ENCODE measurements at places on chromosomes 11 and 22.

DNA sequence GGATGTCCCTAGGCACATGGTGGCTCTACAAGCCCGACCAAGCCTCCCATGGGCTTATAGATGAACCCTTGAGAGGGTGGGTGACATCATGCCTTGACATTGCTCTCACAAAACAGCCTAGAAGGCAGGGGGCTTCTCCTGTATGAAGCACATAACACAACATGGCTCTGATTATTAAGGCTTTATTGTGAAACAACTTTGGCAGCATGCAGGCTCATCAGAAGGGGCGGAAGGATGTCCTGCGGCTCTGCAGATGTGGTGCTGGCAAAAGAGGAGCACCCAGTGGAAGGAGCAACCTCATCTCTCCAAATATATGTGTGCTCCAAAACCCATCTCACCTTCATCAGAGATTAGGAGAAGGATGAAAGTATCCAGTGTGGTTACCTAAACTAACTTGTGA lies 100.4 kb downstream of the MPPED2 start:
- no peak for DNase-seq

DNA sequence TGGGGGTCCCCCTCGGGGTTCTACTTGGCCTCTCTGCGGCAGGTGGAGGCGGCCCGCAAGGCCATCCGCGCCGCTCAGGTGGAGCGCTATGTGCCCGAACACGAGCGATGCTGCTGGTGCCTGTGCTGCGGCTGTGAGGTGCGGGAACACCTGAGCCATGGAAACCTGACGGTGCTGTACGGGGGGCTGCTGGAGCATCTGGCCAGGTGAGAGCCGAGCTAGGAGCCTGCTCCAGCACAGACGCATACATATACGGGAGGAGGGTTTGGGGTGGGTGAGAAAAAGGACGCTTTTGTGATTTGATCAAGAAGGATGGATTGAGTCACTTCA lies 415 bp downstream of the CENATAC start:
- DNase-seq: no peak

DNA sequence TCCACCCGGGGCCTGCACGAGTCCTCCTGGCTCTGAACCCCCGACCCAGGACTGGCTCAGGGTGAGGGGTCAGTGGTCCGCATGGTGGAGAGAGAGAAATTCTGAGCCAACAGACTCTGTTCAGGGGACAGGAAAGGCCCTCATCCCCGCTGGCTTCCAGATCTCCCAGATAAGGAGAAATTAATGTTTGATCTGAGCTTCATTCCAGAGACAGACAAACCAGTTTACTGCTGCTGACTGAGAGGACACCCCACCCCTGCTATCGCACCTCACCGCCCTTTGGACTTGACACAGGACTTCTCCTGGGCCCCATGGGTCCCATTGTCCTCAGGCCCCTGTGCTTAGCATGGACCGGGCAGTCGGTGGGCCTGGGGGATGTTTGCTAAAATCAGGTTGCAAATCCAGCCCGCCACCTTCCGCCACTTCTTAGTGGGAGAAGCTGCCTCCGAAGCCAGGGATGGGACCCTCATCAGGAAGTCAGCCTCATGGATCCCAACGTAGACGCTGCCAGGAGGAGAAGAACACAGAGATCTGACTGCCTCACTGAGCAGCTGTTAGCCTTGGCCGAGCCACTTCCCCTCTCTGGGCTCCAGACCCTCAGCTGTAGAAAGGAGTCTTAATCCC lies 11.2 kb upstream of the UPK3A start:
- DNase-seq: no peak

GRCh38 chr11:35412285-35412684 lies 7.1 kb downstream of the SLC1A2 start:
- DNase-seq: no peak

DNA sequence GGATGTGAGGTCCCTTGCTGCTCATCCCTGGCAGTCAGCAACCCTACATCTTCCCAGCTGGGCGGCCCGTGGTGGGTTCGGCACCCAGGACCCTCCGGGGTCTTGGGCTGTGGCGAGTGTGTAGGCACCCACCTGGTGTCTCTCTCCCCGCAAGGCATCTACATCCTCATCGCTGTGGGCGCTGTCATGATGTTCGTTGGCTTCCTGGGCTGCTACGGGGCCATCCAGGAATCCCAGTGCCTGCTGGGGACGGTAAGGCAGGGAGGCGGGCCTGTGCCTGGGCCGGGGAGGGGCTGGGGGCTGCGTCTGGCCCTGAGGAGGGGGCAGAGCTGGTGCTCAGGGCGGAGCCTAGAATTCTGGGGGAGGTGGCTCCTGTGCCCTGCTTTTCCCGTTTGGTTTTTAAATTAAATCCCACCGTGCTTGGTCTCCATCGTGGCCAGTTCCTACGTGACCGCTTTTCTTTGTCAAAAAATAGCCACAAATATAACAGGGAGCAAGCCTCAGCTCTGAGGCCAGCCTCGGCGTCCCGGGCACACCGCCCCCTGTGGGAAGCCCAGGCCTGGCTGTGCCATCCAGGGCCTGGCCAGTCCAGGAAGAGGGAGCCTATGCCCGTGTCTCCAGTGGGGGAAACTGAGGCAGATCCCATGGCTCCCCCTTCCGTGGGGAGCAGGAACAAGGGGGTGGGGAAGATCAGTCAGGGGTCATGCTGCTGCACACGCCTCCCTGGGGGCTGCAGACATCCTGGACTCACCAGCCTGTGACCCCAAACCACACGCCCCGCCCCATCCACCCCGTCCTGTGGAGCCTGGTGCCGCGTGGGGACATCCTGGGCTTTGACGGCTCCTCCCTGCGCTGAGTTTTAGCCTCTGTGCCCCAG lies 6.4 kb upstream of the TSSC4 start:
- no peak for DNase-seq

DNA sequence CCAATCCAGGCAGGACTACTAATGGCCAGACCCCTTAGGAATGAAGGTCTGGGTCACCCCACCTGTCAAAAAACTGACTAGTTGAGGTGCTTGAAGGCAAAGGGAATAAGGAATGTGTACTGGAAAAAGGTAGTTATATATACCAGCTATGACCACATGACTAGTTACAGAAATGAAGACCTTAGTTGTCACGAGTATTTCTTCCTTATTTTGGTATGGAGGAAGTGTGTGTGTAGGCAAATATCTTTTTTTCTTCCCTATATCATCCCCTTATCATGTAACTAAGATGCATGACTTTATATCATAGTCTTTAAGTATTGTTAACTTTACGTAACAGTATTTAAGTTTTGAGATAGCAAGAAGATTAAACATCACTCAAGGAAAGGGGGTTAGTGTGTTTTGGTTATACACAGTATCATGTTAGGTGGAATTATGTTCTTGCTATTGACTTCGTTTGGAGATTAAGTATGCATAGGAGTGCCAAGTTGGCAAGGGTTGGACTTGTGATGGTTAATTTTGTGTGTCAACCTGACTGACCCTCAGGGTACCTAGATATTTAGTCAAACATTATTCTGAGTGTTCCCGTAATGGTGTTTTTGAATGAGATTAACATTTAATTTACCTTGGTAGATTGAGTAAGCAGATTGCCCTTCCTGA lies 38.2 kb upstream of the NARS2 start:
- DNase-seq: no peak

DNA sequence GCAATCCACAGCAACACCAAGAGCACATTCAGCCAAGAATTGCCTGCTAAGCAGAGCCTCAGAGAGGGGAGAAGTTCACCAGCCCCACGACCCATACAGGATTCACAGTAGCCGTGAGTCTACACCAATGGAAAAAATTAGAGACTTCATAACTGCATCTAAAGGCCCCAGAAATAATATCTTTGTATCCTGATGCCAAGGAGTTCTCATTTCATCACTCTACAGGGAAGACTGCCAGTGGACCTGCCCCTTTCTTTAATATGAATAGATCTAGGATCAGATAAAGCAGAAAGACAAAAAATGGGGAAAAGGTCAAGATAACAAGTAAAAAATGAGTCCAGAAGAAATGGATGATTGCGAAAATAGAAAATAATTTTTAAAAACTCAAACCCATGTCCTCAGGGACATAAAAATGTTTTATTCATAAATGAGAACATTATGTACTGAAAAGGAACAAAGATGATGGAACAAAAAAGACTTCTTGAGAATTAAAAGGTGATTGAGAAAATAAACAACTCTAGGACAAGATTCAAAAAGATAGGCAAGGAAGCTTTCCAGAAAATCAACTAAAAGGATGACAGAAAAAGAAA lies 9.5 kb downstream of the APOL3 start:
- DNase-seq: no peak

- no peak for DNase-seq
These were observed 31.7 kb downstream of the POU2F3 start for GRCh38 chr11:120271672-120272071.

Measured in BJ (cell line).